ENCODE measurements at places on chromosomes 6 and 20.
A peak's percentile ranks its signal among the peaks of the same experiment; 100 is the strongest.

DNA sequence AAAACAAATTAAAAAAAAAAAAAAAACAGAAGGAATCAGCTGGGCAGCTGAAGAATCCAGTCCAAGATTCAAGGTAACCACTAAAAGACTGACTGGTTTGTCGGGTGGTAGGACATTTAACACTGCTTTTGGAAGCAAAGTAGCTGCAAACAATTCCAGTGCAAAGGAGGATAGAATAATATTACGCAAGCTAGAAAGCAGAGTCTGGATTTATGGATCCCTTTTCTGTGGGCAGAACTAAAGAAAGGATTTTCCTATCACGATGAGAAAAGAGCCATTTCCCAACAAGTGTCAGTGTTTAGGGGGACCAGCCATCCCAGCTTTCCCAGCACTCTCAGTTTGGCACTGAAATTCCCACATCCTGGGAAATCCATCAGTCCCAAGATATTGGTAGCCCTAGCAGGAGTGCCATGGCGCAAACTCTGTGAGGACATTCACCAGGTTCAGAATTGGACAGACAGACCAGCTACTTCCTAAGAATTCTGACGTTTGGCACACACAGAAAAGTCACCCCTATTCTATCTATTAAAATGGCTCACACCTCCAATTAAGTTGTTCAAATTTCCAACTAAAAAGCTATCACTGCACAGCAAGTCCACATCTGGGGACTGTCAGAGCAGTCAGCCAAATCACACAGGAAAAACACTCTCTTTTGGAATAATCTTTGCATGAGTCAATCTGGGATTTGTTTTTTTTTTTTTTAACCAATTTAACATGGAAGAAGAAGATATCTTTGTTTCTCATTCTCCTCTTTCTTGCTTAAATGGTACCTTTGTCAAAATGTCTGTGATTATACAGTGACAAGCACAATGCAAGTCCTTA is 356.8 kb upstream of the ARID1B start:
- no peak for ATAC-seq

- no peak for ATAC-seq
These were observed 1.4 kb upstream of the ULBP3 start for GRCh38 chr6:150070236-150070818.

DNA sequence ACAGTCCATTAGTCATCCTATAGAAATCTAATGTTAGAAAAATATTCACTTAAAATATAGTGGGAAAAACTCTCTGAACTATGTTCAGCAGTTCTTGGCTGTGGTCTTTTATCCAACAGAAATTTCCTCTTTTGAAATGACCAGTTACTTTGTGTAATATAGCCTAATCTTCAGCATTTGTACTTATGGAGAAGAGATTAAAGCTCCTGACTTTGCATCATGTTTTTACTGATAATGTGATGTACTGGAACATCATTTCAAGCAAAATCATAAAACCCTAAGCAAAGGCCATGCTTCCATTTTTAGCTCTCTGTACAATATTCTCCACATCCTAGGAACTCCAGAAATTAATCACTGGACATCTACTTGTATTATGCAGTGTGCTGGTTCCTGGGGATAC is 430.8 kb upstream of the RUNX2 start:
- ATAC-seq, result no peak

DNA sequence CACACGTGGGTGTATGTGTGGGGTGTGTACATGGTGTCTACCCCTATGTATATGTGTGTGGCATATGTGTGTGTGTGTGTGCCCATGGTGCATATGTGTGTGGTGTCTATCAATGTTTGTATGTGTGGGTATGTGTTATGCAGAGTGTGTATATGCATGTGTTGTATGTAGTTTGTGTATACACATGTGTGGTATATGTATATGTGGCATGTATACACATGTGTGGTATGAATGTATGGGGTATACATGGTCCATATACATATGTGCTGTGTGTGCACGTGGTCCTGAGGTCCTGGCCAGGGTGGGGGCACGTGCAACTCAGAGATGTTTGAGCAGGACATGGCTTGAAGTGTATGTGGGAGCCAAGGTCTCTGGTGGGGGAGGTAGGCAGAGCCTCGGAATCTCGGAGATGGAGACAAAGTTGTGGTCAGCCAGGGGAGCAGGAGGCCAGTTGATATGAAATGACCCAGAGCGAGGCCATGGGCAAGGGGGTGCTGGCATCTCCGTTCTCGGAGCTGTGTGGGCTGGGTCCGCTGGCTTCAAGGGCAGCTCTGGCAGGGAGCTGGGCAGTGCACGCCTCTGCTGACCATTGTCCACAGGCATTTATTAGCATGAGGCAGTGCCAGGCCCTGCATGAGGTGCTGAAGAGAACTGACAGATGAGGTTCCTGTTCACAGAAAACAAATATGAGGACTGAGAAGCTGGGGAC is 276.2 kb upstream of the CHD6 start:
- ATAC-seq, result no peak

GRCh38 chr6:20400456-20401204 is 1.0 kb upstream of the E2F3 start:
- ATAC-seq, result no peak

DNA sequence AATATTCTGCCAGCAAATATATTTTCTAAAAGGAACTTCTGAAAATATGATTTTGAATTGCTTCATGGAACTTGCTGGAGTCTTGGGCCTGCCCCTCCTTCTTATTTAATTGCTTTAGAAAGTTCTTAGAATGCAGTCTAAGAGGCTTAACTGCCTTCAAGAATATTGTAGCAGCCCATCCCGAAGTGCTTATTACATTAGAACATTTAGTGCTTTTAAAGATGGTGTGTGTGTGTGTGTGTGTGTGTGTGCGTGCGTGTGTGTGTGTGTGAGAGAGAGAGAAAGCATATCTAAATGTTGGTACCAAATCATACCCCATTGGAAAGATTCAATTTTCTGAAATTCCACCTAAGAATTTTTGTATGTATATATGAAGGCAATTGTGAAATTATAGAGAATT is 193.5 kb downstream of the SLC24A3 start:
- ATAC-seq, result no peak

DNA sequence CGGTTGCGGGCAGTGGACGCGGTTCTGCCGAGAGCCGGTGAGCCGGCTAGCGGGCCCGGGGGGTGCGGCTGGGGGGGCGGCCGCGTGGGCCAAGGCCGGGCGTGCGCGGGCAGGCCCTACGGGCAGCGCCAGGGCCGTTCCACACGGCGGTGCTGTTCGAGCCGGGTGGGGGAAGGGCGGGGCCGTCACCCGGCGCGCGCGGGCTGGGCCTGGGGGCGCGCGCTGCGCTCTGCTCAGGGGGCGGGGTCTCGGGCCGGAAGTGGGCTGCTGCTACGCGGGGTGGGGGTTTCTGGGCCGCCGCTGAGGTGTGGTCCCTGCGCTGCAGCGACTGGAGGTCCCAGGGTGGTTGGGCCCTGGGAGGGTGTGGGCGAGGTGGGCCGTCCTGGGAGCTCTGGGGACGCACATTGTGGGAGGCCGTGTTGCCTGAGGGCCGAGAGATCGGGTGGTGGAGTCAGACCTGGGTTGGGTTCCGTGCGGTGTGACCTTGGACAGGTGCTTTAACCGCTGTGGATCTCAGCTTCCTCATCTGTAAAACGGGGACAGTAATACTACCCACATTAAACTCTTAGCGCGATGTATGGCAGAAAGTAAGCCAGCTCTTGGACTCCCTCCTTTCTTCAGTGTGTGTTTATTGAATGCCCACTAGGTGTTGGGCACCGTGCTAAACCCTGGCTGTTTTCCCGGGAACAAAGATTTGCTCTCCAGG is 391 bp downstream of the MAPRE1 start:
- peak; percentile 85 for ATAC-seq

GRCh38 chr20:9071976-9072726 is 3.3 kb downstream of the PLCB4 start:
- no peak for ATAC-seq

DNA sequence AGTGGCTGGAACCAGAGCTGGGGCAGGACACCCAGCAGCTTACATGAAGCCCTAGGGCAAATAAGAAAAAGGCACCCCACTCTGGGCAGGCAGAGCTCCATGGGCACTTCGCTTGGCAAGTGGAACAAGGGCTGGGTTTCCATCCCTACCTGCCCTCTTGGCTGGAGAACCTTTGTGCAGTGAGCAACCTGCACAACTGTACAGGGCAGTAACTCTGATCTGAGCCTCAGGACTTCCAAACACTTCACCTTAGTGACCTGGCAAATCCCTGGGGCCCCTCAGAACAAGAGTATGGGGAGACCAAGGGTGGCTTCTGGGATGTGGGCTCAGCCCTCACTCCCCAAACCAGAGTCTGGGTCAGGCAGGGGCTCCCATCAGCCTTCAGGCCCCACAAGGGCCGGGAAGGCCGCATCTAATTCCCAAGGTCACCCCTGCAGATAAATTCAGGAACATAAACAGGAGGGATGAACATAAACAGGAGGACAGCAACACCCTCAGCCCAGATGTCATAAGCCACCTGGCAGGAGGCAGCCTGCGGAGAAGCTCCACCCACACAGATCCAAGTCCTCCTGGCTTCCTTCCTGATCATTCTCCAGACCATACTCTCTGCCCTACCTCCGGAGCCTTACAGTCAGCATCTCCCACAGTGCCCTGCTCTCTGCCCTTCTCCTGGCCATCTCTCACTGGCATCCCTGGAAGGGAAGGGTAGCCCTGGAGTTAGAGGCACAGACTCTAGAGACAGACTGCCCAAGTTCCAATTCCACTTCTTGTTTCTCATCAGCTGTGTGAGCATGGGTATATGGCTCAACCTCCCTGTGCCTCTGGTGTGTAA is 37.5 kb downstream of the HNF4A start:
- ATAC-seq, result no peak

GRCh38 chr6:64984948-64985347 is 722.1 kb downstream of the EYS start:
- no peak for ATAC-seq

DNA sequence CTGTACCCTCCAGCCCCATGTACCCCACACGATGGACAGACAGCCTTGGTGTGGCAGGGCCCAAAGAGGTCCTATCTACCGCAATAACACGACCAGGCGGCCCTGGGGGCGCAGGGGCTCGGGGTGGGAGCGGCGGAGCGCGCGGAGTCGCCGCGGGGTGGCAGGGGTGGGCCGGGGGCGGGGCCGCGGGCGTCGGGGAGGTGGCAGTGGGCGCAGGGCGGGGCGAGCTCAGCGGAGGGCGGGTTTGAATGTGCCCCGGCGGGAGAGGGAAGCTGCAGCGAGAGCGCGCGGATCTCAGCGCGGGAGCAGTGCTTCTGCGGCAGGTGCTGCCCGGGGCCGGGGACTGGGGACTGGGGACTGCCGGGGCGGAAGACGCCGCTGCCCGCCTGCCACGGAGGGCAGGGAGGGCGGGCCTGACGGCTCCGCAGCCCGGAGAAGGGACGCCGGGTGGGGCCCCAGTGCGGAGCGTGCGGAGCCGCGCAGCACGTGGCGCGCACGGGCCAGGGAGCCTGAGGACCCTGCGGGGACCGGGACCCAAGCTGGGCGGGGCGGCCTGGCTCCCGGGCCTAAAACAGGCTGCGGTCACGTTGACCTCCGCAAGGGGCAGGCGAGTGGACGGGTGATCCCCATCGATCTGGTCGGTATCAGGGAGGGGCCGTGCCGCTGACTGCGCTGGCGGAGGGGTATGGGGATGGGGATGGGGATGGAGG is at the start of gene SLC29A1:
SLC29A1 (plus strand) TSS at position 277 of the 710 bp plus-strand sequence. CDS start 3,719 bp downstream, outside the sequence.
- peak; percentile 26 for ATAC-seq

DNA sequence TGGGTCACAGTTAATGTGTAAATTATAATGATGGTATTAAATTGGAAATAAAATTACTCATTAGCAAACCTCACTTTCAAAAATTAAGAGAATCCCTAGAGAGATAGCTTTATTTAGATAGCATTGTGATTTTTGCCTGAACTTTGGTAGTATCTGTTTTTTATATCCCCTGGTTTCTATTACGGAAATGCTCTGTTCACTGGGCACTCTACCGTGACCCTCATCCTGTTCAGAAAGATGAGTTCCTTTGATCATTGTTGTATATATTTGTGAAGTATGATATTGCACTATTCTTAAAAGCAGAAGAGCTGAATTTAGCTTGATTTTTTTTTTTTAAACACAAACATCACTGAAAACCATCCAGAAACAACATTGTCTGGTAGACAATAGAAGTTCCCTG is 1143.8 kb upstream of the MAP3K7 start:
- no peak for ATAC-seq

- ATAC-seq, result no peak
These were observed 2.4 kb upstream of the GLYATL3 start for GRCh38 chr6:49497304-49497703.

GRCh38 chr6:4577406-4577805 is 198.8 kb upstream of the CDYL start:
- ATAC-seq, result peak; percentile 88

DNA sequence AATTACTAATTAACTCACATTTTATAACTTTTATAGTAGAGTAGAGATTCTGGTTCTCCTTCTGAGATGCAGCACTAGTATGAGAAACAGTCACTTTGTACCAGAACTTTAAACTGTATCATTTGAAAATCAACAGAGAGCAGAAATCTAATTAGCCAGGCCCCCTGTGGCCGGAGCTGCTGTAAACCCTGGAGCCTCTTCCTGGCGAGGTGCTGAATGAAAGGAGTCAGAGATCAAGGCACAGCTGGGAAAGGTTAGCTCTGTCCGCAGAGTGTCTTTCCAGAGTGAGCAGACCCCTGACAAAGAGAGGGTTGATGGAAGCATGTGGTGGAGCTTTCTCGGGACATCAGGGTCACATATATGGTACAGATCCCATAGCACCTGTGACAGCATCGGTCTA is 703.8 kb downstream of the RFPL4B start:
- no peak for ATAC-seq

DNA sequence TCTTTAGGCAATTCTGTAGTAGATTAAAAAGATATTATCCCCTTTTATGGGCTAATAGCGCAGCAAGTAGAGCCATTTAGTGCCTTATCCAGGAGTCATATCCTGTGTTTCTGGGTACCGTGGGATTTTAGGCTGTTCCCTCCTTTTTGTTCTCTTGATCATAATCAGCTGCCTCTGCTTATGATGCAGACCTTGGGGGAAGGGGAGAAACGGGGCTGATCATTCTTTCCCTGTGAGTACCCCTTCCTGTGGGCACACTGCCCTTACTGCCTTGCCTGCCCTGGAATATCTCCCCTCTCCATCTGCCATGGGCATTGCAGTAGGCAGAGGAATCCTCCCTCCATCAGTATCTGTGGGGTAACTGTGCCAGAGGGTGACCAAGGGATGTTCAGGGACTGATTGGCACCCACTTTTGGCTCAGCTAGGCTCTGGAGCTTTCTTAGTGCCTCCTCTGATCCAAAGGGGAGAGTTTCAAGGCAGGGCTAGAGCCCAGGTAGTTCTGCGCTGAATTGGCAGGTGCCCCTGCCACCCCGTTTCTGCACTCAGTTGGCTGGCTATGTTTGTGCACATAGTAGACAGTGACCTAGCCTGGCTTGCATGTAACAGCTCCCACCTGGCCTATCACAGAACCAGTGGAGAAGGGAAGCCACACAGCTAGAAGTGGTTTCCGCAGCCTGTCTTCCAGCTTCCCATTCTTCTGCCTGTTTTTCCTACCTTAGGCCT is 103.3 kb downstream of the FIG4 start:
- no peak for ATAC-seq

GRCh38 chr20:5191829-5192569 is 65.2 kb downstream of the CDS2 start:
- peak; percentile 75 for ATAC-seq

DNA sequence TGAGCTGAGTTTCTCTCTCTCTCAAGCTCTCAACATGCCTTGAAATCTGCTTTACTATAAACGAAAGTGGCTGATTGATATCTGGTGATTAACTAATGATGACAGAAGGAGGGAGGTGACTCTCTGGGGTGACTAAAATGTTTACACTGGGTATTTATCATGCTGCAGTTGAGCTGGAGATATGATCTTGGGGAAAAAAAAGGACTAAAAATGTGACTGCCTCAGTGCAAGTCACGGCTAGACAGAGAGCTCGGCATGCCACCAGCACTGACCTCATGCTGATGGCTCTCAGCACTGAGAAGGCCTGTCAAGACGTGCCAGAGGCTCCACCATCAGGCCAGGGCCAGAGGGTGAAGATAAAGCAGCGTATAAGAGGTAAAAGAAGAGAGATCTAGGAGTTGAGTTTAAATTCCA is 103.1 kb upstream of the SPACA1 start:
- peak; percentile 53 for ATAC-seq

Measured in gastroesophageal sphincter (tissue), 4 donors.